ENCODE measurements at places on chromosomes 2 and 18.

DNA sequence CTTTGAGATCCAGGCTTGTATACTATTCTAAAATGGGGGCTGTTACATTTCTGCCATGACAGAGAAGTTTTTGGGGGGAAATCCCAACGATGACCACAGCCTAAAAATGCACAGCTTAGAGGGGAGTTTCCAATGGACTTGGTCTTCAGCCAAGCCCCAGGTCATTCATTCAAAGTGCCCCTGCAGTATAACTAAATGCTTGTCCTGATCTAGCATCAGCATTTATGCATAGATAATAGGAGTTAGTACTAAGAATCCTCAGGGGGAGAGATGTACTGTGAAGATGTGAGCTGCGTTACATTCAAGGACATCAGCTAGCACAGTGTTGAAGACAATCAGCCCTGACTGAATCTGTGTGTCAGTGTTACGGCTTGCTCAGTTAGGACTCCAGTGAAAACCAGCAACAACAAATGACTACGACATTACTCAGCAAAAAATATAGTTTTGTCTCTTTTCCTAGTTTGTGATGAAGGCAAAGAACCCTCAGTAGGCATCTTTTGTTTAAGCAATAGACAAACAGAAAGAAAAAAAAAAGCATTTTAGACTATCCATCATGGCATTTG lies 160.9 kb downstream of the ZEB2 start:
- DNase-seq: no peak

GRCh38 chr2:223594259-223594658 lies 7.9 kb downstream of the SCG2 start:
- no peak for DNase-seq

GRCh38 chr18:79738581-79739439 lies 58.9 kb upstream of the KCNG2 start:
- no peak for DNase-seq

DNA sequence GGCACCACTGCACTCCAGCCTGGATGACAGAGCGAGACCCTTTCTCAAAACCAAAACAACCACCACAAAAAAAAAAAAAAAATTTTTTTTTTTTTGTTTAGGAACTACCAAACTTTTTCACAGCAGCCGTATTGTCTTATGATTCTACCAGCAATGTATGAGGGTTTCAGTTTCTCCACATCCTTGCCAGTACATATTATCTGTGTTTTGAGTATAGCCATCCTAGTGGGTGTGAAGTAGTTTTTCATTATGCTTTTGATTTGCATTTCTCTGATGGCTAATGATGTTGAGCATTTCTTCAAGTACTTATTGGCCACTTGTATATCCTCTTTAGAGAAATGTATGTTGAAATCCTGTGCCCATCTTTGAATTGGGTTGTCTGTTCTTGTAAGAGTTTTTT lies 51.7 kb downstream of the COX7A2L start:
- DNase-seq: no peak

- DNase-seq: no peak
These were observed 385.2 kb downstream of the CDH7 start for GRCh38 chr18:66136039-66136438.

DNA sequence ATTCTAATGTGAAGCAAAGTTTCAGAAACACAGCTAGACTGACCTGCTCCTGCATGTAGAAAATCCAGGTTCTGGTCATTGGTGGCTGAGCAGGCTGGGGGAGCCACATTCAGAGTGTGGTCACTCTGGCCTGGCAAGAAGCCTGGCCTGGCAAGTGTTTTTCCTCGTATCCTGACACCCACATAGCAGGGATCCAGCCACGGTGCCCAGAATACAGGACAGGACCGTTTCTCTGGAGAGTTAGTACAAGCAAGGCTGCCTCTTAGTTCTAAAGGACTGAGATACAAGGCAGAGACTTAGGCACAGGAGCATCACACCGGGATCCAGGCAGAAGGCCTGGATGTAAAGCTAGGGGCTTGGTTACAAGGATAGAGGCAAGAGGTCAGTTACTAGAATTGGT lies 4.8 kb upstream of the LAMA1 start:
- no peak for DNase-seq

- DNase-seq: no peak
These were observed 23.4 kb downstream of the MGAT5 start for GRCh38 chr2:134277223-134277622.

- DNase-seq: no peak
These were observed 16.0 kb downstream of the ZBTB7C start for GRCh38 chr18:48393170-48393569.

- peak; percentile 26 for DNase-seq
These were observed 146.1 kb downstream of the HAUS1 start for GRCh38 chr18:46250084-46250811.

GRCh38 chr2:38181806-38182491 lies 106.0 kb upstream of the CYP1B1 start:
- no peak for DNase-seq

GRCh38 chr18:59268127-59268720 lies 5.0 kb downstream of the RAX start:
- DNase-seq: no peak

DNA sequence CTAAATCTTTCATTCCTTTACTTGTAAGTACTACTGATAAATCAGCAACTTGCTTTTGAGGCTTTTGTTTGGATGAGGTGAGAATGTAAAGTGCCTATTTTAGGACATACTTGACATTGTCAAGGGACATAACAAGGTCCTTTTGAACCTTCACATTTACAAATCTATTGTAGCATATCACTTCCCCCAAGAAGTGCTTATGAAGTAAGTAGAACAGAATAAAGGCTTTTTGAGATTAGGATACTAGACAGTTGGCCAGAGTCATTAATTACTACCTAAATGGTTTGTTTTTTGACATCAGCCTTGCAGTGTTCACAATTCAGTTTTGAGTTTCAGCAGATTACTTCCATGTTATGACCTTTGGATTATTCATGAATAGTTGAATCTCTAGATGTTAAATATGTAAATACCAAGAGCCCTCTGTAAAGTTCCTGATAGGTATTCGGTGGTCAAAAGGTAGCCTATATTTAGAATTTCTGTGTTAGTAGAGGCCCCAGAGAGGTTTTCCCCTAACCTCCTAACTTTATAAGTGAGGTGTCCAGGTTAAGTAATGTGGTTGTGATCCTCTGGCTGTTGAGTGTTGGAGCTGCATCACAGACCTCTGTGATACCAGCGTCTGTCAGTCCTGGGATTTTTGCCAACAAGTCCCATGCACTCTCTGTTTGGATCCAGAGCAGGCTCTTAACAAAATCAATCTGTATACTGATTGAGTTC lies 67.2 kb downstream of the LCLAT1 start:
- DNase-seq: no peak

DNA sequence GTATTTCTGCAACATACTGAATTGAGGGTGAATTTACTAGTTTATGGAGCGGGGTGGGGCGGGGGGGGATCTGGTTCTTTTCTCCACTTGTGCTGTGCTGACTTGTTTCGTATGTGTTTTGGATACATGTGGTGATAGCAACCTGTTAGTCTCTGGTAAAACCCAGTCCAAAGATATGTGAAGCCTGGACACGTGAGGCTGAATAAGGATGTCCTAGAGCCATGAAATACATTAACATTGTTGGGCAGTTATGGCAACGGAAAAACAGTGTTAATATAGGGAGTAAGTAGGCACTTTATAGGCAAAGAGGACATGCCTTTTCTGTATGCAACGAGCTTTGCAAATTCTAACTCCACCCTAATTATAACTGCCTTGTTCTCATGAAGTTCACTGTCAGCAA lies 42.1 kb upstream of the NEMP2 start:
- no peak for DNase-seq

DNA sequence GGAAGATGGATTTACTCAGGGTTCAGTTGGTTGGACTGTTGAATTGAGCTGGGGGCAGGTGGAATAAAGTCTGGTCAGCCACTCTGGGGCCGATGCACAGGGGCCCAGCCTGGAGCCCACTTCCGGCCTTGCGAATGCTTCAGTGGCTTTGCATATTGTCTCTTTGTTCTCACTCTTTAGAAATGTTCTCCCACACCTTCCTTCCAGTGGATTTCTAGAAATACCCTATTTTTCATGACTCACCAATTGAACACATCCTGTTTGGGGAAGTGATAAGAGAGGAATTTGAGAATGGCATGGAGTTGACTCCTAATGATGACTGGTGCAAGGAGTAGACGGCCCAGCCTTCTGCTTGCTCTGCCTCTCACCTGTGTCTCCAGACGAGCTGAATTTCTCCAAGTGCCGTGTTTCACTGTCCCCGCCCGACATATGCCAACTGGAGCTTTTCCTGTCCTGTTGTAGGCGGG lies 28.1 kb downstream of the ASAP2 start:
- DNase-seq: peak; percentile 65

GRCh38 chr2:71327916-71328315 lies 3.7 kb upstream of the ZNF638 start:
- DNase-seq: no peak

GRCh38 chr2:239164335-239164871 lies 236.4 kb downstream of the HDAC4 start:
- no peak for DNase-seq

GRCh38 chr2:22902180-22902550 lies 482.8 kb upstream of the KLHL29 start:
- no peak for DNase-seq

DNA sequence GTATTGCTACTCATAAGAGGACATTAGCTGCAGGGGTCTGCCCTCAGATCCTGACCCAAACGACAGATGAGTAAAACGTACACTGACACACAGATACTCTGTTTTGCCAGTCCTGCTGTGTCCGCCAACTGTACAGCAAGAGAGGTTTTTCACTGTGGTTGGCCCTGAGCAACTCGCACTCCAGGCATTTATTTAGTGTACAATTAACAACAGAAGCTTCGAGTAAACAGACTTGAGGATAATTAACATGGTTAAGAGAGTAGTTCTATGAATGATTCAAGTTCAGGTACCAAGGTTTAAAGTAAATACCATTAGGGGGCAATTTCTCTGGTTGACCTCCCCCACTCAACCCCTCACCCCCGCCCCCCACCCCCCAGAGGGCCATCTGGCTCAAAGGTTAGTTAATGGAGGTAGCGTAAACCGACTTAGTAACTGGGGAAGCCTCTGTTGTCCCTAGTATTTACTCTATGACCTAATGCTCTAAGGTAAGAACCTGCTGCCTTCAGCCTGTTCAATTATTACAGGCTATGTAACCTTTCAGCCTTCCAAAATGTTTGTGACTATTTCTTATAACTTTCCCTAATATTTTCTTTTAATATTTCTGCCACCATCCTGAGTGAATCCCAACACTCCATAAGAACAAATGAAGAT lies 103.9 kb upstream of the XIRP2 start:
- no peak for DNase-seq

GRCh38 chr2:46119453-46119852 lies 177.8 kb upstream of the EPAS1 start:
- no peak for DNase-seq

- no peak for DNase-seq
These were observed 234.9 kb downstream of the BCL11A start for GRCh38 chr2:60318544-60318943.

DNA sequence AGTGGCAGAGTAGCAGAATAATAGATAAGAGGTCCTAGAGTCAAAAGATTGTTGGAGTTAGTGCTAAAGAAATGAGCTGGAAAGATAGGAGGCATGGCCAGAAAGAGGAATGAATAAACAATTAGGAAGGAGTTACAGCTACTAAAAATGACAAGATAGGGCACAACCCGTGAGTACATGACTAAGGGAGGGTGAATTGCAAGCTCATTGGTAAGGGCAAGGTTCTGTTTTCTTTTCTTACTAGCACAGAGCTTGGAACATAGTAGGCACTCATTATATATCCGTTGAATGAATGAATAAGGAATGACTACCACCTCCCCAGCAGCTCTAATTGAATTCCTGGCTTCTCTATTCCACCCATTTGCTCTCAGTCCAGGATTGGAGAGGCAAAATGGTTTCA lies 5.7 kb upstream of the MARCO start:
- no peak for DNase-seq

- no peak for DNase-seq
These were observed 545 bp upstream of the CDCA7 start for GRCh38 chr2:173354073-173354581.

GRCh38 chr2:120754067-120754960 lies 18.6 kb downstream of the GLI2 start:
- no peak for DNase-seq

DNA sequence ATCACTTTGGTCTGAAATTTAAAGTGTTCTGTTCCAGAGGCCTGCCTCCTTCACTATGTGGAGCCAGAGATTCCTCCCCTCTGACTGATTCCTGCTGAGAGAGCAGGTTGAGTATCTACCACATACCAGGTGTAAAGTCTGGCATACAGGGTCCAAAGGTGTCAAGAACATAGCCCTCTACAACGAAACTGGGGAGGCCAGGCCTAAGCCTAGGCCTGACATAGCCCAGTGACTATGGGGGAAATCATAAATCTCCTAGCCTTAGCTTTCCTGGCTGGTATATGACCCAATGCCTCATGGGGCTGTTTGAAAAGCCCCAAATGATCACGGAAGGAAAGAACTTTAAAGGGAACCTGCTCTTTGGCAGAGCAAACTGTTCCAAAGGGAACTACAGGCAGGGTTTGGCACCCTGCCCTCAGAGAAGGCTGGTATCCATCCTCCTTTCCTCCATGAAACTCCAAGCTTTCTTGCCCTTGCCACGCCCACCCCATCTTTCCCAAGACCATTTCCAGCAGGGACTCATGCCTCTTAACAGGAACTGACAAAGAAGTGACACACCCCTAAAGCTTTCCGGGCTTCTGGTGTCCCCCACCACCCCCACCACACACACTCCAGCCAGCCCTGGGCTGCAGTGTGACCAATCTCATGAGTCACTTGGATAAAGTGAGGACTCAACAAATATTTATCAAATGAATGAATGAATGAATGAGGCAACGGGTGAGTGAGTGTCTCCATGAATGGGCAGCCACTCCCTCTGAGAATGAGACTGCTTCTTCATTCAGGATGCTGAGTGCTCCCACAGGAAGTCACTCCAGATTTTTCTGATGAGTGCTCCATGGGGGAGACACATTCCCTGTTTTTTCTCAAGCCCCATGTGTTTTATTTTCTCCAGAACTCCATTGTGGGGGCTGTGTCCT lies 114.5 kb upstream of the STPG4 start:
- DNase-seq: peak; percentile 87

DNA sequence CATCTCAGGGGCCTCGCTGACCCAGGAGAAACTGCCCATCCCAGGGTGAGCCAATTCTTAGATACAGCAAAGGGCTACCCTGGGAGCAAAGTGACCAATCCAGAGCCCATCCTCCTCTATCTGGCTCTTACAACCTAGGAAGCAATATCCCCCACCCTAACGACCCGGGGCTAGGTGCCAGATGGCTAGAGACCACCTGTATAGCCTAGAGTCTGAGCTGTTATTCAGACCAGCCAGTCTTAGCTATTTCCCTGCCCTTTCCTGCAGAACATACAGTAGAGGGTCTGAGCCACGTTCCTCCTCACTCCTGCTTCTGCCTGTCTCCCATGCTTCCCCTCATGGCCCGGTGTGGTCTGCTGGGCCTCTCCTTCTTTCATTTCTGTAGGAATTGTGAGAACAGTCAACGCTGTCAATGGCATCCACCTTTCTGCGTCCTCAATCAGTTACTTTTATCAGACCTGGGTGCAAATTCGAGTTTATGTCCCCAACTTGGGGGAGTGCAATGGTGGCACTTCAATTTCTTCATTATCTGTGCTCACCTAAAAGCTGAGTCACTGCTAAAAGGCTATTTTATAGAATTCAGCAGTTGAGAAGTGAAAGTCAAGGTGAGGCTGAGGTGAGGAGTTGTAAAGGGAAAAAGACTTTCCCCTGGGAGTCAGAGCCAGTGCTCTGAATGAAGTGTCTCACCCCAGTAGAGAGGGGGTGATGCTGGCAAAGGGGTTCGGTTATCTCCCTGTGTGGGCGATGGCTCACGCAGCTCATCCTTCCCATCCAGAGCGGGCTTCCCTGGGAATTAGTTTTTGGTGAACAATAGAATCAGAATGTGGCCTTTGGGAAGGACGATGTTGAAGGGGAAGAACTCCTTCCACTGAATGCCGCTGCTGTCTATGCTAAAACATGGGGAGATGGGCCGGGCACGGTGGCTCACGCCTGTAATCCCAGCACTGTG lies 42.4 kb downstream of the LONRF2 start:
- DNase-seq: no peak

Measured in H54 (cell line).